Brain microvascular endothelial cell (primary cell): ENCODE measurements at places on chromosomes 7 and 10.

- no peak for DNase-seq
Observed at GRCh38 chr7:127474457-127474856, 81.9 kb upstream of the ZNF800 start.

- DNase-seq: no peak
Observed at GRCh38 chr7:133614251-133614650, 361.4 kb downstream of the EXOC4 start.

GRCh38 chr7:22972207-22972606 lies 41.7 kb downstream of the HYCC1 start:
- DNase-seq: no peak

DNA sequence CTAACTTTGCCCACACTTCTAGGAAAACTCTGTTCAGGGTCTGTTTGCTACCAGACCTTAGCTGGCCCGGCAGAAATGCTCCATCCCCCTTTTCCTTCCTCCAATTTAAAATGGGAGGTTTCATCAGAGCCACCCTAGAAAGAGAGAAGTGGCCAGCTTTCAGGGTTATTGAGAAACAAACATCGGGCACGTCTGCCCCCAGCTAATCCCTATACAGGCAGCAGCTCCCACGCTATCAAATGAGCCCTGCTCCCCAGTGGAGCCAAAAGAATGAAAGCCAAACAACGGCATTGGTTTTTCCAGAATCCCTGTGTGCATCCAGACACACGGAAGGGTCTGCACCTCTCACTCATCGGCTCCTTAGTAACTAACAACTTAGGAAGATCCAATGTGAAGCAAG lies 132.5 kb downstream of the GRID1 start:
- no peak for DNase-seq

DNA sequence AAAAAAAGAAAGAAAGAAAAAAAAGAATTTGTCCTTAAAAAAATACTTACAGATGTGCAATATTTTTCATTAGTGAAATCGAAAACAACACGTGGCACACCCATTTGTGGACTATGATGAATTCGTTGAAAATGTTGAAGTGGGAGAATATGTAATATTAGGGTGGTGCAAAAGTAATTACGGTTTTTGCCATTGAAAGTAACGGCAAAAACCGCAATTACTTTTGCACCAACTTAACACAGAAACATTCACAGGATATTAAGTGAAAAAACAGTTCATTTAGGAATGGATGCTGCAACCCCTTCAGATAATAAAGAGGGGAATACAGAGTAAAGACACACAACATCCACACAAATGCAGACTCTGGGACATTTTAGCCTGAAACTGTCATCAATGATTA lies 96.0 kb downstream of the CALN1 start:
- no peak for DNase-seq

- peak; percentile 35 for DNase-seq
Observed at GRCh38 chr10:30502266-30503060, 68.5 kb downstream of the MAP3K8 start.

DNA sequence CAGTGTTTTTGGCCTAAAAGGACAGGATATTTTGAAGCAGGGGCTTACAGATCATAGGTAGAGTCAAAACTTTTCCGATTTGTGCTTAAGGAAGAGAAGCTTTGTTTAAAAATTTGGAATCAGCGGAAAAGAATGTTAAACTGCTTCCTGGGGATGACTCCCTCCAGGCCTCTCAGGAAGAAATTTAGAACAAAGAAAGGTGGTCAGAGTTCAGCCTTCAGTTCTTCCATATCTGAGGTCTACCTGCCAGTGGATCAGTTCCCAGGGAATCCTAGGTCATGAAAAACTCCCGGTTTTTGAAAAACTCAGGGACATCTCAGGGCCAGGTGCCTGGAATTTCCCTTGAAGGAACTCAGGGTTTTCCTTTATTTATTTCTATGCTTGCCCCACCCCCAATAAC lies 100.3 kb downstream of the MCU start:
- no peak for DNase-seq

GRCh38 chr7:27196287-27196767 lies 3.6 kb downstream of the HOXA13 start:
- peak; percentile 67 for DNase-seq

DNA sequence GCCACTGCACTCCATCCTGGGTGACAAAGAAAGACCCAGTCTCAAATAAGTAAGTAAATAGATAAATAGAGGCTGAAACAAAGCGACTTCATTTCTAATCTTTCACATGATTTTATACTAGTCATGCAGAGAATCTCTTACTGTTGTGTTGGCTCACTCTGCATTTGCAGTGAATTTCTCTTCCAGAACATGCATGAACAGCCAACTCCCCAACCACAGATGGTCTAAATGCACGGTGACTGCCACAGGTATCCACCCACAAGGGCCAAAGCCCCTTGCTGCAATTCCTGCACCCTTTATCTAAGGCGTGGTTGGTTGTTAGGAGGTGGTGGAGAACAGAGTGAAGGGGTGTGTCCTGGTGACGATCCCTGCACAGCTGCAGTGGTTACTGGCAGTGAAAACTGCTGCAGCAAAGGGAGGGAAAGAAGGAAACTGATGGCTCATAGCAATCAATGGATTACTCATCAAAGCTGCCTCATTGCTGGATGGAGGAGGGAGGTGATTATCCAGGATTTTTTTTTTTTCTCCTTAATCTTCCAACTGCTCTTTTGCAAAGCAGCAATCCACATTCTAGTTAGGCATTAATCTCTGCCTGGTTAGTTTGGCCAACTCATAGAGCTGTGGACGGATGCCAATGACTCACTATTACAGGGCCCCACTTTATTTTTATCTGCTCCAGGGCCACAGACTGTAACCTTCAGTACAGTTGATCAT lies 50.6 kb downstream of the PRTFDC1 start:
- DNase-seq: peak; percentile 86

DNA sequence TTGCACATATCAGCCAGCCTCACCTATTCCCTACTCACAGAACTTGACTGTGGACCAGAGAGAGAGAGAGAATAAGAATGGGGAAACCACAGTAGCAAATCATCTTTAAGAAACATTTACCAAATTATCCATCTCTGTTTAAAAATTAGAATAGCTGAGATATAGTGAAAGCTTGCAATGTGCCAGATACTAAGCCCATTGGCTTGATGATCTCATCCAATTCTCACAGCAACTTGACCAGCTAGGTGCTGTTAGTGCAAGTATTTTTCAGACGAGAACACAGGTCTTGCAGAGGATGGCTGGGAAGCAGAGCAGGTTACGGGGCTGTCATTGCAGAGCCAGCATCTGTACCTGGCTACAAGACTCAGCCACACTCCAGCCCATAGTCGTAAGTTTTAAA lies 50.9 kb downstream of the KLF6 start:
- no peak for DNase-seq

GRCh38 chr7:23514755-23515154 lies 17.0 kb downstream of the TRA2A start:
- DNase-seq: no peak

GRCh38 chr10:96619120-96619519 lies 32.3 kb upstream of the TM9SF3 start:
- DNase-seq: no peak

DNA sequence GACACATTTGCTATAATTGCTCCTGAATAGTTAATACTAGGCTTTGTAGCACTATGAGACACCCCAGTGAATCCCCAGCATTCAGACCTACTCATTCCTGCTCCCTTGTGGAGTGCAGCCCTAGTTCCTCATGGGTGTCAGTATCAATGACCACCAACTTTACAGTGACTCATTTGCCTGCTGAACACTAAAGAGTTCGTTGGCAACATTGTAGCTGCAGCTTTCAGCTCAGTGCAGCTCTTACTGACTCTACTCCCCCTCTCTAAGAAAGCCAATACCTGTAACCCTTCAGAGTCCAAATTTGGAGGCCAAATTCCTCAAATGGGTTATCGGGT lies 127.1 kb upstream of the MTPN start:
- DNase-seq: no peak

DNA sequence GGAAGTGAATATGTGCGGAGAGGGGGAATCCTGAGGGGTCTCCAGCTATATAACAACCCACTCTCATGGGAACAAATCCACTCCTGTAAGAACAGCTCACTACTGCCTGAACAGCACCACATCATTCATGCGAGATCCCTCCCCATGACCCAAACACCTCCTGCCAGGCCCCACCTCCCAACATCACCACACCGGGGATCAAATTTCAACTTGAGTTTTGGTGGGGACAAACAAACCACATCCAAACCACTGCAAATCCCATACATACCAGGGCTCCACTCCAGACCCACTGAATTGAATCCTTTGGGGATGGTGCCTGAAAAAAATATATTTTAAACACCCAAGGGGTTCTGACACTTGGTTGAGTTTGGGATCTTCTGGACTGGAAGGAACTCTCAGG lies 181.5 kb upstream of the PLXNA4 start:
- DNase-seq: no peak
